ENCODE measurements at places on chromosomes 1 and 21.

DNA sequence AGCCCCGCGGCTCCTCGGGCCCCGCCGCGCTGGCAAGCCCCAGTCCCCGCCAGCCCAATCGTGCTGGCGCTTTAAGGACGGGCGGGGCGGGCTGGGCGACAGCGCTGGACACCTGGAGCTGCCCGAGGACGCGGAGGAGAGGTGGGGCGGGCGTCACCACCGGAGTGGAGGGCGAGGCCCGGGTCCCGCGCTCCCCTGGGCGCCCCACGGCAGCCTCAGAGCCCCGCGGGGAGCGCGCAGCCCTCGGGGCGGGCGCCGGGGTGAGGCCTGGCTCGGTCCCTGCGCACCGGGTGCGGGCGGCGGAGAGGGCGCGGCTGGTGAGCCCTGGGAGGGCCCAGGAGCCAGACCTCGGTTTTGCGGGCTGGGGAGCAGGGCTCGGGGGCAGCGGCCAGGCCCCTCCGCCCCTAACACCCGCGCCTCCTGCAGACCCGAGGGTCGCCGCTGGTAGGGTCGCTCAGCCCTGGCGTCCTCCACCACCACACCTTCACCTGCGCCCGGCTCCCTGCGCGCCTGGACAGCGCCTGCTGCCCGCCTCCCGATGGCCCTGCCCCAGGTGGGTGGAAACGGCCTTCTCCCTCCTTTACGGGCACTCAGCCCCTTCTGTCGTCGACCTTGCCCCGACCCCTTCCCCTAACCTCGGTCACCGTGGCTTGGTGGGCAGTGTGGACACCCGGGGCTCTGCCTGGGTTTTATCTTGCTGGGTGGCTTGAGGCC, at the start of gene TMEM61:
Gene TMEM61, plus strand, starts transcription at position 101 of the 714 bp plus-strand sequence. Its CDS starts 438 bp downstream, at position 539.
- no peak for DNase-seq

DNA sequence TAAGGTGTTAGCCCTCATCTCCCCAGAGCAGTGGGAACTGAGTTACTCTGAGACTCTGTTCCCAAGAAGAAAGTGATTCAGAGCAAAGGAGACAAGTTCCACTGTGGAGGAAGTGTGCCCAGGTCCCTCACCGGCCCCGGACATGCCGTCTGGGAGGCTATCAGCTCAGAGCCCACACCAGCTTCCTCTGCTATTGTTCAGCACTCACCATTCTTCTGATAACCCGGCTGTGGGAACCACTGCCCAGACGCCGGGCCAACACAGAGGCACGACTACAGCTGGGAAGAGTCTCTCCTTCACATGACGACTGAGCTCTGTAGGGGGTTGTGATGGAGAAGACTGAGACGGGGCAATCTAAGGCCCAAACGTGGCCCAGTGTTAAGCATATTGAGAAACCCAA, 34.2 kb upstream of the GJA5 start:
- DNase-seq: no peak

- DNase-seq: peak; percentile 57
Observed at GRCh38 chr1:227729881-227730629, 5.0 kb downstream of the JMJD4 start.

GRCh38 chr21:16533692-16534407, 804.1 kb downstream of the USP25 start:
- DNase-seq: no peak

DNA sequence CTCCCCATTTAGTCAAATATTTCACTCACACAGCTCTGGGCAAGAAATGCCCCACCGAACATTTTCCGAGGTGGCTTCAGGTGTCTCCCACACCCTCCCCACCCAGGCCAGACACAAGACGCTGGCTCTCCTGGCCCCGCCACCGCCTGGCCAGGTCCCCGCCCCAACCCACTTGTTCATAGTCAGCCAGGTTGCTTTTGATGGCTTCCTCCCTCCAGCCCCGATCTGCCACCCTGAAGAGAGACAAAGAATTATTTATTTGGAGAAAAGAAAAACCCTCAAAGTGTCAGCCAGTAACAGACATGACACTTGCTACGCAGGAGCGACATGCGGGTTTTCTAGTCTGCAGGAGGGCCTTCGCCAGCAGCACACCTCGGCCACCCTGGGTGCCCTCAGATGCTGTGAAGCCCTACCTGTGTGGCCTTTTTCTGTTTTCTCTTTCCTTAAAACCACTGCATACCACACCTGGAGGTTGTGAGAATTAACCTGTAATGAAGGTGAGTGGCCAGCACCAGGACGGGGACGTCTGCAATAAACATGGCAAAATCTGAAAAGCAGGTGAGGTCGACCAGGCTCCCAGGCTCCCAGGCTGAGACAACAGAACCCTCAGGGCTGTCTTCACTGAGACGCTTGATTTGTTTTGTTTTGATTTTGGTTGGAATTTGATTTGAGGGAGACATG, 27.2 kb downstream of the SSBP3 start:
- no peak for DNase-seq

DNA sequence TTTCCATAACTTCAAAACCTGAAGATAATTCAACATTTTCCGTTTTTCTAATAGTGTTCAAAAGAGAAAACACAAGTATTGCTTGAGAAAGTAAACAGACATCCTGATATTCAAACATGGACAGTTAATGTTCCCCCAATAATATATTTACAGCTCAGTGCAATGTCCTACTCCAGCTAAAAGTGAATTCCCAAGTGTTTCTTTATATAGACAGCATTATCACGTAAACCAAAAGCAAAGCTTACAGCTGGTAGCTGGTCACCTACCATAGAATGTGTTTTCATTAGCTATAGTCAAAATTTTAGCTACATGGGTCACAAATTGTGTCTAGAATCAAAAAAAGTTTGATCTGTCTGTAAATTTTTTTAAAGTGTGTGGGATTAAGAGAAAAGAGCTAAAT, 34.9 kb downstream of the WLS start:
- no peak for DNase-seq

DNA sequence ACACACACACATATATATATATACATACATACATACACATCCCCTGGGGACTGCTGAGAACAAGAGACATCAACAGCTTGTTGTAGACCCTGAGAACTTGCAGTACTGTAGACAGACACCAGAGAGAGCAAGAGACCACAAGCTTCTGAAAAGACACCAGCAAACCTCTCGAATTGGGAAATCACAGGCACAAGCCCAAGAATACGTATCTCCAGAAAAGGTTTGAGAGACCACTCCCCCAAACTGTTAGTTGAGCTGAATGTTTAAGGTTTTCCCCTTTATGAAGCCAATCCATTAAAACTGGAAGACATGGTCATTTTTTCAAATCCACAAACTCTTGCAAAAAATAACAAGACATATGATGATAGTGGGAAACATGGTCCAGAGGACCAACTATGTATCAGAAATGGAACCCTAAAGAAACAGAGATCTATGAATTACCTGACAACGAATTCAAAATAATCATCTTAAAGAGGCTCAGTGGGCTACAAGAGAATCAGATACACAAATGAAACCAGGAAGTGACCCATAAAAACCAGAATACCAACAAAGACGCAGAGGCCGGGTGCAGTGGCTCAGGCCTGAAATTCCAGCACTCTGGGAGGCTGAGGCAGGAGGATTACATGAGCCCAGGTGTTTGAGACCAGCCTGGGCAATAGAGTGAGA, 45.1 kb downstream of the SLC2A1 start:
- peak; percentile 86 for DNase-seq

DNA sequence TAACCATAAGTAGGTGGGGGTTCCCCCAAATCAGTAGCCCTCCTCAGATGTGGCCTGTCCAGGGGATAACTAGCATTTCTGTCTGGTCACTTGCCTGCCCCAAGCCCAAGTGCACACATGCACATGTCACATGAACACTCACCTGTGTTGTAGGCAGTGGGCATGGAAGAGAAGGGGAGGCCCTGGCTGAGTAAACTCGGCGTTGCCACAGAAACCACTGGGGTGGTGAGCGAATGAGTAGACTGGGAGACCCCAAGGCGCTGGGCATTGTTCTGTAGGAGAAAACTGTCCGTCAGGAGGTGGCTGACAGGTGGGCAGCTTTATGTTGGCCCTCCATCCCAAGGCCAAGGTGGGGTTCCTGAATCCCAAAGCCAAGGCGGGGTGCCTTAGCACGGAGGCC, 25.6 kb downstream of the MEF2D start:
- no peak for DNase-seq

GRCh38 chr1:243254233-243254926, 701 bp downstream of the CEP170 start:
- peak; percentile 69 for DNase-seq

GRCh38 chr1:27862671-27863537, 9.4 kb upstream of the THEMIS2 start:
- DNase-seq: peak; percentile 78

- no peak for DNase-seq
Observed at GRCh38 chr1:88321706-88322105, 362.4 kb upstream of the PKN2 start.

- DNase-seq: no peak
Observed at GRCh38 chr1:109898842-109899241, 11.8 kb upstream of the CSF1 start.

- DNase-seq: no peak
Observed at GRCh38 chr21:27425172-27425571, 458.3 kb upstream of the ADAMTS5 start.

GRCh38 chr1:114131526-114132220, 22.0 kb downstream of the SYT6 start:
- DNase-seq: no peak

- no peak for DNase-seq
Observed at GRCh38 chr1:52460694-52461093, 56.3 kb downstream of the PRPF38A start.

DNA sequence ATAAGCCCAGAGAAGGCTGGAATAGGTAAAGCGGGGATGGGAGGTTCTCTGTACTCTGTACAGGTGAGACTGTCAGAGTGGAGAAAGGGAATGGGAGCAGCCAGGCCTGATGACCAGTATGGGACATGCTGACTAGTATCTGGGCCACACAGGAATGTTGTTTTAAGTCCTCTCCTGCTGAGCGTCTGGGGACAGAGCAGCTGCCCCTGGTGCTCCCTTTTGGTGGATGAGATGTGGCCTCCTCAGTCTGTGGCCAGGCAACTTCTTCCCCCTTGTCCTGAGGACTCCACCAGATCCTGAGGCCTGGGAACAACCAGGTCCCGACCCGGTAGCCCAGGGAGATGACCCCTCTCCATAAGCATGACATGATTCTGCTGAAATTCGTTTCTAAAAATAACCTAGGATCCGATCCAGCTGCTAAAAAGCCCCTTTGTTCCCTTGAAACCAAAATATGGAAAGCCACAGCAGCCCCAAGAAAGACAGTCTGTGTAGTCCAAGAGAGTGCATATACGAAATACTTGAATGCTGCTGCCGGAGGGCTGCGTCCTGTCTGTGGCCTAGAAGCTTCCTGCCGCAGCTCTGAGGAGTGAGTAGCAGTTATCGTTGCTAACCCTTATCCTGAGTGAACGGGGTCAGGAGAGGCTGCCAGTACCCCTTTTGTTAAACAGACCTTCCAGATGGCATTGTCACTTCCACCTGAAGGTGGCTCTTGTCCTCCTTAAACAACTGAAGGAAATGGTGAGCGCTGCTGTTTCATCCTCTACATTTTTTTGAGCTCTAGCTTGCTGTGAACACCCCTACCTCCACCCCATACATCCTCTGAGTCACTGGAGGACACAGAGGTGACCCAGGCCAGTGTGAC, 47.1 kb downstream of the ATP2B4 start:
- DNase-seq: peak; percentile 61

GRCh38 chr1:78184460-78185072, 138.8 kb downstream of the GIPC2 start:
- DNase-seq: no peak

- no peak for DNase-seq
Observed at GRCh38 chr1:227725046-227725445, 10.1 kb downstream of the JMJD4 start.

DNA sequence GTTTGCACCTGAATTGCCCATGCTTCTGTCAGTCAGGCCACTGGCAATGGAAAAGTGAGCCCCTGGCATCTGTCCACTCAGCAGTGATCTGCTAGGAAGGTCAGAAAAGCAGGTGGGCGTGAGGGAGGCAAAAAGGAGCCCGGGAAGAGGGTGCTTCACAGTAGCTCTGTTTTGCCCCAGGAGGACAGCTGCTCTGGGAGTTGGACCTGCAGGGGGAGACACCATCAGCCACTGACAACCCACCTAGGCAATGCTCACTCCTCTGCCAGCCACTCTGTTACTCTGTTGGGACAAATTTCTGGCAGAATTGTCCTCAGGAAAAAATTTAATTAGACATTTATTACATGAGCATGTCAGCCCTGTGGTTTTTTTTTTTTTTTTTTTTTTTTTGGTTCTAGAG, 146.4 kb downstream of the LRIG2 start:
- no peak for DNase-seq

GRCh38 chr21:19122356-19122755, 718.8 kb upstream of the TMPRSS15 start:
- no peak for DNase-seq

DNA sequence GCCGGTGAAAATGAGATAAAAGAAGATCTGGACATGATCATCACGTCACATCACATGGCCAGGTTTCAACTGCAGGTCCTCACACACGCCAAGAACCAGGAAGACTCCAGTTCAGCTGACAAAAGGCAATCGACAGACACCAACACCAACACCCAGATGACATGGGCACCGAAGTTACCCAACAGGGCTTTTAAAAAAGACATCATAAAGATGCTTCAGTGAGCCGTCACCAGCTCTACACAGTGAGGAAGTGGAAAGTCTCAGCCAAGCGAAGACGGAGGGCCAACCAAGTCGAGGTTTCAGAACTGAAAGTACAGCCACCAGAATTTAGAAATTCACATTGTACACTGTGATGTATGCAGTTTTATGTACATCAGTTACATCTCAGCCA, 154.3 kb upstream of the COL6A1 start:
- peak; percentile 60 for DNase-seq

DNA sequence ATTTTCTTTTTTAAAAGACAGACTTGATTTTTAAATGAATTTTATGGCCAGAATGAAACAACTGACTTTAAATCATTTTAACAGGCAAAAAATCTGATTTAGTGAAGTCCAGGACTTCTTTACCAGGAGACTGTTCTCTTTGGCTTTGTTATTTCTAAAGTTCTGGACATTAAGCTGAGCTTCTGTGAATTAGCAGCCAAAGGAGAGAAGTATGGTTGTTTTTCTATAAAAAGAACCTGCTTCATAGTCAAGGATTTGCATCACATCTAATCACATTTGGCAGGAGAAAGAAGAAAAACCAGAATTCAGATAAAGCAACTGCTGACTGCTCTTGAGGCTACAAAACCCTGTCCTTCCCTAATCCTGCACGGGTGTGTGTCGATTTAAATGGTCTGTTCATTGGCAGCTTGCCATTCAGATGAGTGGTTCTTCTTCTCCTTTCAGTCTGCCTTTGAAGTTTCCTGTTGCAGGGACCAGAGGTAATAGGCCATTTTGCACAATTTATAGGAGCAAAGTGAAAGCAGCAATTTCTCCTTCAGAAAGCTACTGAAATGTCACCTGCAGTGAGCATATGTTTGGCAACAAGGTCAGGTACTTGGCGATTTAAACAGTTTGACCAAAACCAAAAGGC, 215.4 kb downstream of the OLFM3 start:
- DNase-seq: no peak

DNA sequence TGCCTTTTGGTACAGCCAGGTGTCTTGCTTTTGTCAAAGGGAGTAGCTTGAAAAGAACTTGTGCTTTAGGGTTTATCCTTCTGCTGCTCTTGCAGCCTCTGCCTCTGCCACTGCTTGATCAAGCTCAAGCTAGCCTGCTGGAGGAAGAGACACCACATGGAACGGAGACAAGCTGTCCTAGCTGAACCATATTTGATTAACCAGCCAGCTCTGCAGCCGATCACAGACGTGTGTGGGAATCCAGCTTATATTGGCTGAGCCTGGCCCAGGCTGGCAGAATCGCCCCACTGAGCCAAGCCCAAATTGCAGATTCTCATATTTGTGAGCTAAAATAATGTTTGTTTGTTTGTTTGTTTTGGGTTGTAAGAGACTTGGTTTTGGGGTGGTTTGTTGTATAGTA, 18.7 kb upstream of the FAM78B start:
- DNase-seq: no peak

- DNase-seq: no peak
Observed at GRCh38 chr1:226572325-226572726, 23.8 kb downstream of the STUM start.
